Stimulated activated CD8-positive, alpha-beta memory T cell treated with anti-CD3 and anti-CD28 coated beads, Interleukin-12 subunit alpha, Interleukin-12 subunit beta, amount 100 ng/mL, for 4 hours (primary cell): ENCODE measurements at places on chromosomes 2 and 18.

DNA sequence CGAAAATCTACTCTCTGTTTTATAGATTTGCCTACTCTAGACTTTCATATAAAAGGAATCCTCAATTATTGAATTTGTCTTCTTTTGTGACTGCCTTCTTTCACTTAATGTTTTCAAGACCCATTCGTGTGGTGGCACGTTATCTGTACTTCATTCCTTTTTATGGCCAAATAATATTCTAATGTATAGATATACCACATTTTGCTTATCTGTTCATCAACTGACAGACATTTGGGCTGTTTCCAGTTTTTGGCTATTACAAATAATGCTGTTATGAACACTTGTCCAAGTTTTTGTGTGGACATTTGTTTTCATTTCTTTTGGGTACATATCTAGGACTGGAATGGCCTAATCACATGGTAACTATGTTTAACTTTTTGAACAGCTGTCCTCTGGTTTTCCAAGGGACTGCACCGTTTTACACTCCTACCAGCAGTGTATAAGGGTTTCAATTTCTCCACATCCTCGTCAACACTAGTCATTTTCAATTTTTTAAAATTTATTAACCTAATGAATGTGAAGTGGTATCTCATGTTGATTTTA lies 9.3 kb upstream of the NPAS2 start:
- DNase-seq: no peak

DNA sequence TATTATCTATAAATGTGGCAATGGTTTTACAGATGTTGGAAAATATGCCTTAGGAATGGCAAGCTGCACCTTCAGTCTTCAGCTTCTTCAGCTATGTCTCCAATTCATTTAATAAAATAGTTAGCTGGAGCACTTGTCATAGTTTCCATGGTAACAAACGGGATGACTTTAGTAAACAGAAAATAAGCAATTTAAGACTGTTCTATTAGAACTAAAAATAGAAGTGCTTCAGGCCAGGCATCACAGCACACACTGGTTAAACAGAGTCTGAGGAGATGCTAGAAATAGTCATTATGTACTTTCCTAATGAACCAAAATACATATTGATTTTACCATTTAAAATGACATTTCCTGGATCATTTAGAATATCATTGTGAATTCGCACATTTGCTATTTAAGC lies 195.0 kb downstream of the GCA start:
- no peak for DNase-seq

GRCh38 chr18:3885209-3885792 lies 435.3 kb downstream of the TGIF1 start:
- DNase-seq: no peak

DNA sequence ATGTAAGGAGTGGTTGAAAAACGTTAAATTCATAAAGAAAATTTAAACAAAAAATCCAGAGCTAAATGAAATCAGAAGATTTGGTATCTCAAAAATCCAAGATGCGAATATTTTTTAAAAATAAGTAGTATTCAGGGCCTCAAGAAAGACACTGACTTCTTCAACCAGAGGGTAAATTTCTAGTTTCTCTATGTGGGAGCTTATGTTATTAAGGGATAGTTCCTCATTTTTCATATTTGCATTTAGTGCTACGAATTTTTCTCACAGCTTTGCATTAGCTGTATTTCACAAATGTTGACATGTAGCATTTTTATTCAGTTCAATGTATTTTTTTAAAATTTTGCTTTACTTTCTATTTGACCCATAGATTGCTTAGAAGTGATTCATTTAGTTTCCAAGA lies 454.7 kb downstream of the CBLN2 start:
- no peak for DNase-seq

GRCh38 chr2:29504746-29505145 lies 389.5 kb downstream of the CLIP4 start:
- DNase-seq: no peak

- no peak for DNase-seq
Observed at GRCh38 chr2:64423303-64423702, 30.7 kb upstream of the LGALSL start.

DNA sequence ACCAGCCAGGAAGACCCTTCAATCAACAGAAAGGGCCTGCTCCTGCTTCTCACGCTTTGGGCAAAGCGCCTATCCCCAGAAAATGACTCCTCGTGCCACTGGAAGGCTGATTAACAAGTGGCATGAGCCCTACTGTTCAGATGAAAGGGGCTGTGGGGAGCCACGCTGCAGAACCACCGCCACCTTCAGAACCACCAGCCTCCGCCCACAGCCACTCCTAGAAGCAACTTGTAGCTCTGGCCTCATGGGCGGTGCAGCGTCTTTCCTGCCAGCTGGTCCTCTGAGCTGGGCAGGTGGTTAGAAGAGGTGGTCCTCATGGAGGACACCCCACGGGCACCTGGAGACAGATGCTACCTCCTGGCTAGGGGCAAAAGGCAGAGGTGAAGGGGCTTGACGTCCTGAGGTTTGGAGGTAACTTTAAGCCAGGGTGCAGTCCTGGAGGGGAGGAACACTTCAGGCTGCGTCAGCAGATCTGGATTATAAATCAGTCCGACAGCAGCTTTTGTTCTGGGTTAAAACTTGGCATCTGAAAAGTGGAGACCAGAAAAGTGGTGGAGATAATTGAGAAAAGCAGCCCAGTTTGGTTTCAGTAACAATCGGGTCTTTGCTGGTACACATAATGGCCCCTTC lies 861 bp upstream of the SEMA4C start:
- peak; percentile 52 for DNase-seq
